ENCODE measurements at places on chromosomes 5 and 9.

- no peak for DNase-seq
Measured at GRCh38 chr9:127867356-127868277, 9.9 kb downstream of the AK1 start.

DNA sequence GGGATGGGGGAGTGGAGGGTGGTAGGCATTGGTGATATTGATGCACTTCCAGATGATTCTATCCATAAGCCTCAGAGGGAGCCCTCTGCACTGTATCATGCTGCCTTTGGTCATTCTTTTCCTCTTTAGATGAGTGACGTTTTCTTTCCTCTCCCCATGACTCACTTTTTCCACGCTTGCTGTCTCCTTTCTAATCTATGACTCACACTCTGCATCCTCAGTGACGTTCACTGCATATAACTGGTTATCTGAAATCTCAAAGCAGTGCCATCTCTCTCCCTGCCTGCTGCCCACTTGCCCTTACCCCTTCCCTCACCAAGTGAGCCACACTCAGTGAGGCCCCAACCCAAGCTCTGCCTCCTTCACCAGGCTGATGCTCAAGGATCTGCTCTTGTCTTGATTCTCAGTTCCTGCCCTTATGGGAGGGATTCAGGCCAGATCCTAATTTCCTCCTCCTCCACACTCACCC is 31.6 kb downstream of the PTGS1 start:
- DNase-seq, result peak; percentile 74

- DNase-seq, result no peak
Measured at GRCh38 chr9:99563364-99563763, 258.3 kb upstream of the NR4A3 start.

DNA sequence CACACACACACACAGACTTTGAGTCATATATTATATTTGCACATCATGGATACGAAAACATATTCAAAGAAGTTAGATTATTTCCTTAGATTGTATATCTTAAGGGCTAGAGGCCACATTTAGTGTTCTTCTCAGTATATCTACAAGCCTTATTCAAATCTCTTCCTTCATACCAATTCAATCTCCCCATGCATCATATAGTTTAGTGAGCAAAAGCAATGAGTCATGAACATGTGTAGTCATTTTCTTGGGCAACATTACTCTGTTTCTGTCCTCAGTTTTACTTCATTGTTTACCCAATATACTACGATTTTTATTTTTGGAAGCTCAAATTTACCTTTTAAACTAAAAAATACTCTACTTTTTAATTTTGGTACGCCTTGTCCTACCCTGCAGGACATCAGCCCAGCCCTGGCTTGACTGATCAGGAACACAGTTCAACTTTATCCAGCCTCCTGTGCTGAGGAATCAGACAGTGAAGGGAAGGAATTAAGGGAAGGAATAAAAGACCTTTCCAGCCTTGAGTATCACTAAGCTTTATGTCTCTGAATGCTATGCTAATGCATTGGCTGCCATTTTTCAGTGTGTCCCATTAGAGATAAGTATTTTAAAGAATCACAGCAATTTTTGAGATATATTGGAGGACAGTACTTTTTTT is 101.7 kb upstream of the FST start:
- DNase-seq, result no peak

GRCh38 chr9:34072868-34073590 is 24.3 kb upstream of the UBAP2 start:
- DNase-seq, result no peak

GRCh38 chr5:75340714-75341478 is 3.9 kb downstream of the HMGCR start:
- DNase-seq, result no peak

DNA sequence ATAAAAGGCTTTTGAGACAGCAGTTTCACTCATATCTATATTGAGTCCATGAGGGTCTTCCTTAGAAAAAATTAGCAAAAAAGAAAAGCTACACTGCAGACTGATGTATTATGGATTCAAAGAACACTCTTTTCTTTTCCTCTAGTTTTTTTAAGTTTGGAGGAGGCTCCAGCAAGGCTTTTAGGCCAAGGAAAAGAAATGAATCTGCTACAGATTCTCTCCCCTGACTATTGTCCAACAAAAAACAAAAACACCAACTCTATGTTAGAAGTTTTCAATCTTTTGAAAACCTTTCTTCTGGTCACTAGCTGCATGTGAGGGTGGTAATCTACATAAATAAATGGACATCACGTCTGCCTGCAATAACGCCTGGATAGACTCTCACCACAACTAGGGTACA is 310.4 kb downstream of the ARL15 start:
- no peak for DNase-seq

GRCh38 chr9:137694962-137695875 is 76.4 kb downstream of the EHMT1 start:
- DNase-seq, result peak; percentile 68

DNA sequence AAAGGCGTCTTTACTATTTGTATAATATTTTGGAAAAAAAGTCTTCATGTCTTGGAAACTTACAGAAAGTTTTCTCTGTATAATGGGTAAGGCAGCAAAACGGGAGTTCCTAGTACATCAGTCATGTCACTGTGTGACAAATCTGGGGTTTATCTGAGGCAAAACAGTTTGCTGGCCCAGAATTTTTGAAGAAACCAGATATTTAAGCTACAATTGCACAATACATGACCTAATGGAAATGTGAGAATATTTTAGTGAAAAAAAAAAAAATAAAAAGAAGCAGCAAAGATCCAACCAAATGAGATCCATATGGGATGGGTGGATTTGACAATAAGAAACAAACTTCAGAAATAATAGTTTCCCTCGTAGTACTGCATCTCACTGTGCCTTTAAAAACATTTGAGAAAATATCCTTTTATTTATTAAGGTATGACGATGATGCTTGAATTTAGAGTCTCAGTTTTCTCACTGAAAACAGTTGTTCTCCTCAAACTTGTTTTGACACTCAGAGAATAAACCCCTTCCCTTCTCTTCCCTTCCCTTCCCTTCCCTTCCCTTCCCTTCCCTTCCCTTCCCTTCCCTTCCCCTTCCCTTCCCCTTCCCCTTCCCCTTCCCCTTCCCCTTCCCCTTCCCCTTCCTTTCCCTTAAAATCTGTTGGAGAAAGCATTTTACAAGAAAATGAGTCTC is 180.5 kb upstream of the TUT7 start:
- DNase-seq, result no peak

- DNase-seq, result no peak
Measured at GRCh38 chr9:100485196-100485595, 12.2 kb downstream of the TMEFF1 start.

GRCh38 chr9:107373809-107374208 is 90.7 kb downstream of the RAD23B start:
- DNase-seq, result no peak

- DNase-seq, result no peak
Measured at GRCh38 chr9:135574331-135574730, 12.8 kb downstream of the PAEP start.

Data from common myeloid progenitor, CD34-positive (primary cell).